ENCODE measurements at places on chromosomes 1 and 21.
A peak's percentile ranks its signal among the peaks of the same experiment; 100 is the strongest.

DNA sequence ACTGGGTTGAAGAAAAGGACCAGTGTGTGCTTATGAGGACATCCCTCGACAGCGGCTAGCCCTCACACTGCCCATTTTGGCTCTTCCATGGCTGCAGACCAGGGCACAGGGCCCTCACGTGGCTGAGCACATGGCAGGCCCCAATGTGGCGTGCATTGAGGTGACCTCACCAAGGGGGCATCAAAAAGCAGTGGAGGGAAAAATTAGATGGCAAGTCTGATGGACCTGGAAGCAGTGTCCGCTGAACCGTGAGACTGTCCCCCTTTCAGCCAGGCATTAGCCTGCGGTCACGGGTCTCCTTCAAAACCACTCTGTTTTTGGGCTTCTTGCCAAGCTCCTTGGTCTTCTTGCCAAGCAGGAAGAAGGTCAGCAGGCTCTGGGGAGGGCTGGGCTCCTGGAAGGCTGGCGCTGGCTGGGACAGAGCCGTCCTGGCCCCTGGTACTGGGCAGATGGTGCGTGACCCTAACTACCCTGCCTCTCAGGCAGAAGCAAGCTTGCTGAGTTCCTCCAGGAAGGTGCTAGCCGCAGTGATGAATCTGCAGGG is 30.8 kb downstream of the TRIM67 start:
- DNase-seq: no peak

DNA sequence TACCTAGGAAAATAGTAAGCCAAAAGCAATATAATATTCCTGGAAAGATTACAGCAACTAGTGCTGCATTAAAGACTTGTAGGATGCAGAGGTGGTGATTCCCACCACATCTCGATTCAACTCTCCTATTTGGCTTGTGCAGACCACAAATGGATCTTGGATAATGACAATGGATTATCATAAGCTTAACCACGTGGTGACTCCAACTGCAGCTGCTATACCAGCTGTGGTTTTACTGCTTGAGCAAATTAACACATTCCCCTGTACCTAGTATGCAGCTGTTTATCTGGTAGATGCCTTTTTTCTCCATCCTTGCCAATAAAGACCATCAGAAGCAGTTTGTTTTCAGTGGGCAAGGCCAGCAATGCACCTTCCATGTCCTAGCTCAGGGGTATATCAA is 542.7 kb upstream of the ADGRL4 start:
- no peak for DNase-seq

DNA sequence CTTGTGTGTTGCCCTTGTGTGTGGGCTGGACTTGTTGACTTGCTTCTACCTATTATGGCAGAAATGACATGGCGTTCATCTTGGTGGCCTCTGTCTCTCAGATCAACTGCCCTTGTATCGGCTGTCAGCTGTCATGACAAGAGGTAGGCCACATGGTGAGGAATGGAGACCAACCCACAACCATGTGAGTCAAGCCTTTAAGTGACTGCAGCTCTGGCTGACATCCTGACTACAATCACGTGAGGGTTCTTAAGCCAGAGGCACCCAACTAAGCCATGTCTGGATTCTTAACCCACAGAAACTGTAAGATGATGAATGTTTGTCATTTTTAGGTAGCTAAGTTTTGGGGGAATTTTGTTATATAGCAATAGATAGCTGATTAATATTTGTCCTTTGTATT is 82.1 kb downstream of the KCND3 start:
- DNase-seq: no peak

- no peak for DNase-seq
Observed at GRCh38 chr21:26766826-26767325, 78.3 kb downstream of the ADAMTS1 start.

GRCh38 chr1:23168445-23169194 is at the start of gene LUZP1:
Gene LUZP1, minus strand, starts transcription at chr1:23168856.
- DNase-seq: peak; percentile 92

GRCh38 chr1:66315671-66316070 is 218.3 kb upstream of the SGIP1 start:
- no peak for DNase-seq

DNA sequence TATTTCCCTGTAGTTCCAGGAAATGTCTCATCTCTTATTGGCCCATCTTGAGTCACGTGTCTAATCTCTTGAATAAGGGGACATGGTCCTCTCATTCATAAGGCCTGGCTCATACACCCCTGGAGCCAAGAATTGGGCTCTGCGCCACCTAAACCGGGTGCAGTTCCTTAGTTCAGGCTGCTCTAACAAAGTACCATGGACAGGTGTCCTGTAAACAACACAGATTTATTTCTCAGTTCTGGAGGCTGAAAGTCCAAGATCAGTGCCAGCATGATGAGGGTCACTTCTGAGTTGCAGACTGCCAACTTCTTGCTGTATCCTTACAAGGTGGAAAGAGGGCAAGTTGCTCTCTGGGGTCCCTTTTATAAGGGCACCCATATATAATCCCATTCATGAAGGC is 60.2 kb upstream of the VAMP3 start:
- no peak for DNase-seq

GRCh38 chr1:10530281-10530740 is 55.6 kb downstream of the PEX14 start:
- peak; percentile 88 for DNase-seq

- DNase-seq: no peak
Observed at GRCh38 chr21:24007592-24007991, 1599.7 kb downstream of the MRPL39 start.

- no peak for DNase-seq
Observed at GRCh38 chr1:98763488-98764150, 102.1 kb downstream of the SNX7 start.

DNA sequence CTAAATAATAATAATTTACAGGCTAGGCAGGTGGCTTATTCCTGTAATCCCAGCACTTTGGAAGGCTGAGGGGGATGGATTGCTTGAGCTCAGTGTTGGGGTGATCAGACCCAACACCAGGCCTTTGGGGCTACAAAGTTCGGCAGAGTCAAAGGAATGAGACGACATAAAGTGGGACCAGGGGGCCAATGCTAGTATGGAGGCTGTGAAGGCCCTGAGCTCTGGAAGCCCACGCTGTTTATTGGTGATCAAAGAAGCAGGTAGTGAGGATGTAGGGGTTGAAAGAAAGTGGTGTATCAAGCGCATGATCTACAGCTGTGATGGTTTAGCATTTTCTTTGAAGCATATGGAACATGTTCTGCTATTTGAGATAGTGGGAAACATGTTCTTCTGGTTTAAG is 5.6 kb downstream of the BTBD8 start:
- DNase-seq: no peak

DNA sequence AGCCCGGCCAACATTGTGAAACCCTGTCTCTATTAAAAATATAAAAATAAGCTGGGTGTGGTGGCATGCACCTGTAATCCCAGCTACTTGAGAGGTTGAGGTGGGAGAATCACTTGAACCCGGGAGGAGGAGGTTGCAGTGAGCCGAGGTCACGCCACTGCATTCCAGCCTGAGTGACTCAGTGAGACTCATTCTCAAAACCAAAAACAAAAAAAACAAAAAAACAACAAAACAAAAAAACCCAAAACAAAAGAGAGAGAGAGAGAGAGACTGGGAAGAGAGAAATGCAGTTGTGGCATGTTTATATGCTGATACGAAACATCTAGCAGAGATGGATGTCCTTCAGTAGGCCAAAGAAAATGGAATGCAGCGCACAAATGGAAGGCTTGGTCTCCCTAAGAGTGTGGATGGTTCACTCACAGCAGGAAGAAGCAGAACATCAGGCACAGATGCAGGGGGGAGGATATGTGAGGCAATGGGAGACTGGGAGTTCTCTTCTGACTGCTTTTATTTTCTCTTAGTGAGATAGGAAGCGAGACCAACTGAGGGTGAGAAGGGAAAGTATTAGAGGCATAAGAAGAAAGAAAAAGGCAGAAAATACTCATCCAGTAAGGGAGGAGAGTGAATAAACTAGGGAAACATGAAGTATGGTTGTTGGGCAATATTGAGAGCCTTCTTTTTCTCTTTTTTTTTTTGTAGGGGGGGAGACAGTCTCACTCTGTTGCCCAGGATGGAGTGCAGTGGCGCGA is 16.0 kb downstream of the THEM4 start:
- DNase-seq: no peak

DNA sequence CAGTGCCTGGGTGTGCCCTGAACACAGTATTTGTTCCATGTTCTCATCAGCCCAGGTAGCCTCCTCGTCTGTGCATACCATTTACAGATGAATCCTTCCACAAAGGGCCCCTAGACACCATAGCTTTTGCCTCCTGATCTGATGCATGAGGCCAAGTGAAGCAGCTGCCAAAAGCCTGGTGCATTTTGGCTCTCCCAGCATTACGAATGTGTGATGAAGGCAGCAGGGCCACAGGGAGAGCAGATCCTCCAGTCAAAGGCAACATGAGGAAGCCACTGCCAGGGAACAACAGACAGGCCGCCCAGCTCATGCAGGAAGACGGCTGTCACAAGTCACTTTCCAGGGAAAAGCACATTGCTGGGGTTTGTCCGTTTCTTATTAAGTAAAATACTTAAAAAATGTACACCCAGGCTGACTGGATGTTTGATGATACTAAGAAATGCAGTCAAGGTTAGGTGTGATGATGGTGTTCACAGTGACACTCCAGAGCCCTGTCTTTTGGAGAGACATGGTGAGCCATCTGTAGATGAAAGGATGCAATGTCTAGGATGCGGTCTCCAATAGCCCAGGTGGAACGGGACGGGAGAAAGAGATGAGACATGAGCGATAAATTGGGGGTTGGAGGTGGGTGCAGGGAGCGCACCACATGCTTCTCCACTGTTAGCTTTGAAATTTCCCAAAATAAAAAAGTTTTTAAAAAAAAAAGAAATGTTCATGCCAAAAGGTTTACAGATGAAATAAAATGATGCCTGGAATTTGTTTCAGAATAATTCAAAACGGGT is 48.7 kb downstream of the NPHP4 start:
- no peak for DNase-seq

DNA sequence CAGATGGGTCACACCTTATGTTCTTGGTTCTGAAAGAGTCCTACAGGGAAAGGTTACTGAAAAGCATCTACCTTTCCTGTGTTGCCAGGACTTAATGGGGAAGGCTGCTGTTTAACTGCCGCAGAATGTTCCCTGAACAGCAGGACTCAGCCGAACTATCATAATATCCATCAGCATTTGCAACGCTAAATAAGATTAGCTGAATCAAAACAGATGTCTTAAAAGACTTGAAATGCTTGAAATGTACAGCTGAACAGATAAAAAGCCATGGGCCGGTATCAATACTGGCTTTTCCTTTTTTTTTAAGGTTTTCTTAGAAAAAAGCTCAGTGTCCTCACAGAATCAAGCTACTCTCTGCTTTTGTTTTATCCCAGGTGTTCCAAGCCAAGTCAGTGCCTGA is 19.7 kb upstream of the ATP13A2 start:
- DNase-seq: no peak

DNA sequence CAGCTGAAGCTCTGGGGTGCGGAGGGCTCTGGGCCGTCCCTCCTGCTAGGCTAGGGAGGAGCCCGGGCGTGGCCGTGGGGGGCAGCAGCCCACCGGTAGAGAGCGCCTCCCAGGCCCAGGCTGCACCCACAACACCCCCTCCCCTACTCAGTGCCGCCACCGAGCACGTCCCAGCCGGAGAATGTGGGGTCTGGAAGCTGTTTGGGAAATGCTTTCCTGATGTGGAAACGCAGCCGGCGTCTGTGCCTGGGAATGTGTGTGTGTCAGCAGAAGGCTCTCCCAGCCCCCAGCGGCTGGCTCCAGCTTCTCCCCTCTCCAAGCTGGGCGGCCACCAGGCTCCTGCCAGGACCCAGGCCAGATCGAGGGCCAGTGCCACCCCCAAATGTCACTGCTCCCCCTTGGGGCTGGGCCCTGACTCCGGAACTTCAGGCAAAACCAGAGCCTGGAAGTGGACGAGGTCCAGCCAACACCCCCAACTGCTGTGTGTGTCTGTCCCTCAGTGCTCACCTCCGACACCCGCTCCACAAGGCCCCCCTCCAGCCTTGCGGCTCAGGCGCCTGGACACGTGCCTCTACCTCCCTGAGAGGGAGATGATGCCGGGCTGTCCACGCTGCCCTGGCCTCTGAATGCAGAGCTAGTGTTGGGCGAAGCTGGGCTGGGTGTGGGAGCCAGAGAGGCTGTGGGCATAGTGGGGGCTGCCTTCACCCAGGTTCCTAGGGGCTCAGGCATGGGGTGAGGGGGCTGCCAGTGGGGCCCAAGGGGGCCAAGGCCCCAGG is 74.7 kb downstream of the MEGF6 start:
- DNase-seq: no peak

DNA sequence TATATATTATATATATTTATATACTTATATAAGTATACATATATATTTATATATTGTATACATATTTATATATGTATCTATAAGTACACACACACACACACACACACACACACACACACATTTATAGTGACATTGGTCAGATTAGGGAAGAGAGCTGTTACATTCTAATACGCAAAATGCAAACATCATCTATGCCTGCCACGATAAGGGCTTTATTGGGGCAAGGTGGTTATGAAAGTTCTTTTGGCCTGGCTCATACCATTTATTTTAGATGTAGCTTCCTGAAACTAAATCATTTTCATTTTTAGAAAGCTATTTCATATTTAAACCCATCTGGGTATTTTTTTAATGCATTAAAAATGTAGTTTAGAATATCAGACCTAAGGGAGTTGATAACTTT is 82.8 kb downstream of the MAST2 start:
- no peak for DNase-seq

- DNase-seq: peak; percentile 61
Observed at GRCh38 chr1:41918450-41919043, at the start of gene HIVEP3. Gene HIVEP3, minus strand, starts transcription at chr1:41918922.

DNA sequence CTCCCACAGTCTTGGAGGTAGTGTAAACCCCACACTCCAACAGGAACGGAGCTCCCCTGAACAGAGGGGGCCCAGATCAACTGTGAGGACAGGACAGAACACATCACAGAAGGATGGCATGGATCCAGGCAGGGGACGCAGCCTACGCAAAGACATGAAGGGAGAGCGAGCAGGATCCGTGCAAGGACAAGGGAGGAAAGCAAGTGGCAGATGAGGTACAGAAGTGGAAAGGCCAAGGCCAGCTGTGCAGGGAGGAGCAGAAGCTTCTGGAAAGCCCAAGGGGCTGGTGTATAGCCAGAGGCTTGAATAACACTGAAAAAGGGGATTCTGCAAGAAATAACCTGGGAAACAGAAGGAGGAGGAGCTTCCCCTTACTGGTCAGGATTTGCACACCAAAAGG is 81.2 kb downstream of the SIPA1L2 start:
- DNase-seq: peak; percentile 44
